ENCODE measurements at places on chromosomes 3 and 15.

DNA sequence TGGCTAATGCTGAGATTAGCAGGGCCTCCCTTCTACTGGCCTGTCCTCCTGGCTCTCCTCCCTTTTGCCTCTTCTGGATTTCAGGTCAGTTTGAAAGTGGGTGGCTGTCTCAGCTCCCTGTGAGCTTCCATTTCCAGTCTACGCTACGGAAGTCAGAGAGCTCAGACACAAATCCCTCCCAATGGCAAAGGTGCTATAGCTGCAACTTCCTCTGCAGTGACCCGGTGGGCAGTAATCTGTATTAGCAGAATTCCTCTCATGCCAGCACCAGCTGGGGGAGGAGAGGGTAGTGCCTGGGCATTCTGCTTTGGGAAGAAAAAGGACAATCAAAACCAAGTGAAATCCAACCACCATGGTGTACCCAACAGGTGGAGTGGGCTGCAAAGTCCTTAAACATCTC is 171.4 kb downstream of the STT3B start:
- no peak for DNase-seq

DNA sequence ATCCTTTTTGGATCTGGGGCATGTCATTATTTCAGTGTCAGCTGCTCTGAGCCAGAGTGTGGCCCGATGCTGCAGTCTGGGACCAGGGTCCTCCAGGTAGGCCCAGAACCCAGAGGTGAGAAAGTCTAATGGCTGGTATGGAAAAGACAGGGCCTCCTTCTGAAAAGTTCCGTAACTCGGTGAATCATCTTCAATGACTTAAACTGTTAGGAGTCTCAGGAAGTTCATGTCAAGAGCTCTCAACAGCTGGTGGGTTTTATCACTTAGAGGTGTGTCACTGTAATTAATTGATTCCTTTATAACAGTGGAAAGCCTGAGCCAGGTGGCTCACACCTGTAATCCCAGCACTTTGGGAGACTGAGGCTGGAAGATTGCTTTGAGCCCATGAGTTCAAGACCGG is 28.5 kb upstream of the PDE8A start:
- no peak for DNase-seq

DNA sequence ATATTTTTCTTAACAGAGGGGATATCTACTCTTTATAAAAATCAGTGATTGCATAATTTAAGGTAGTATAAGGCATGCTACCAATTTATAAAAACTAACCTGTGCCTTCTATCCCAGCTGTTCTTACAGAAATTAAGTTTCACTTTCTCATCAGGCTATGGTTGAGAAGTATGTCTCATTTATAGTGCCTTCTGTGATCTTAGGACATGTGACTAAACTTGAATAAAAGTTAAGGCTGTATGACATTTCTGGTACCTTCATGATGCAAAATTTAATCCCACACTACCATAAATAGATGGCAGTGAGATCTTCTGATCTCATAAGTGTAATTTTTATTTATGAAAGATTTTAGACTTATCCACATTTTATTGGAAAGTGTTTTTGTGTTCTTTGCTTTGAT is 12.6 kb downstream of the TIPARP start:
- no peak for DNase-seq

DNA sequence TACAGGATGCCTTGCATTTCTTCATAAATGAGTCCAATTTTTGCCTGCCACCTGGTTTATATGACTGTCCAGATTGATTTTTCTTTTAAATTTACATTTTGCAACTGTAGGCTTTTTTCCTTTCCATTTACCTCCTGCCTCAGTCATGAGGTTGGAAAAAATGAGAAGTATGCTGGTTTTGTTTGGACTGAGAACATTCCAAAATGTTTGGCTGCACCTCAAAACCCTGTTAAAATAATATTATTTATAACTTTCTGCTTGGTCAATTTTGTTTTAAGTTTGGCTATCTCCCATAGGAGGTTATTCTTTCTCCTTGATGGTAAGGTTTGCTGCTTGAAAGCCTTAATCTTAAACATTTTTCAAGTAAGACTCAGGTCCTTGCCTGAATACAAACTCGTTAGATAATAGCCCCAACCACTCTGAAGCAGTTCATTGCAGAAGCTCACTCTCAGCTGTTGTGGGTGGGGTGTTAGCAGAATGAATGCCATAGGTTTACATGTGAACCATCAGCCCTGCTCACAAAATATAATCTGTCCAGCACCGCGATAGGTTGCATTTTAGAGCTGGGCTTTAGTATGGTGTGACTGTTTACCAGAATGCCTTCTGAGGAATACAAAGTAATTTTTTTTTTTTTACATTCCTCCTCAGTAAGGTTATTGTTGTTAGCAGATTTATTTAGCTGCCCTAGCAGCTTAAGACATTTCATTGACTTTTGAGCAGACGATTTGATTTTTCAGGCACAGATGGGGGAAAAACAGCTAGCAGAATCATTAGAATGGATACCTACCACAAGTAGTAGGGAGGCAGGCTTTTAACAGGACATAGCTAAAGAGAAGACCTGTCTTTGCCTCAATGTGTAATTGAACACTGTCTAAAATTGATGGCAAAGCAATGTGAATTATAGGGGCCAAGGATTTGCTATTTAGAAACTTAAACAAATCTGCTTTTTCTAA is 630.8 kb upstream of the KCNMB2 start:
- no peak for DNase-seq

DNA sequence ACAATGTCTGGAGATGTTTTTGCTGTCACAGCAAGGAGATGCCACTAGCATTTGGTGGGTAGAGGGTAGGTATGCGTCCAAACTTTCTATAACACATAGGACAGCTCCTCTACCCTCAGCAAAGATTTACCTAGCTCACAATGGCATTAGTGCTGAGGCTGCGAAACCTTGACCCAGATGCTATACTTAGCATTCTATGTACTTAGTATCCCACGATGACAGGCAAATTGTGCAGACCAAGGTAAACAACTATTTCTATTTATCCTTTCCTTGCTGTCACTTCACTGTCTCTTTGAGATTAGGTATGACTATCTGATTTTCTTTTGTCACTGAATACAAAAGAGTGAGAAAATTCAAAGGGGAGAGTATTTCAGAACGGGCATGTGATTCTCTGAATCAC is 265.2 kb upstream of the ZNF385D start:
- no peak for DNase-seq

DNA sequence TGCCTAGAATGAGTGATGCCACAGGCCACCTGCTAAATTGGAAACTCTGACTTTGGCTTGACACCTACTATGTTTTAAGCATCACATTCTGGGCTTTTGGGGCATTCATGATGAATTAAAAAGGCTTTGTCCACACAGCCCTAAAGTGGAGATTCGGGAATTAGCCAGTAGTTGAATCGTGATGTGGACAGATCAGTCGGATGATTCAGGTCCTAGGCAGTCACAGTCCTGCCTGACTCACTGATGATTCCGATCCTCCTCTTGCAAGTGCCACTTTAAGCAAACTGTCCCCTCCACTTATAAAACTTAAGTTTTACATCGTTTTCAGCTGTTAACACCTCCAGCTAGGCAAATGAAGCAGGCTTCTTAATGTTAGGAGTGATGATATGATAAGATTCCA is 75.3 kb downstream of the SYNPR start:
- DNase-seq = no peak

GRCh38 chr3:106822204-106822603 is 555.0 kb upstream of the CCDC54 start:
- no peak for DNase-seq

- no peak for DNase-seq
Observed at GRCh38 chr15:66720206-66721010, 18.4 kb downstream of the SMAD6 start.

GRCh38 chr3:32614956-32615355 is 44.3 kb upstream of the DYNC1LI1 start:
- no peak for DNase-seq

- DNase-seq = no peak
Observed at GRCh38 chr3:170355738-170356595, 1.5 kb upstream of the SKIL start.

DNA sequence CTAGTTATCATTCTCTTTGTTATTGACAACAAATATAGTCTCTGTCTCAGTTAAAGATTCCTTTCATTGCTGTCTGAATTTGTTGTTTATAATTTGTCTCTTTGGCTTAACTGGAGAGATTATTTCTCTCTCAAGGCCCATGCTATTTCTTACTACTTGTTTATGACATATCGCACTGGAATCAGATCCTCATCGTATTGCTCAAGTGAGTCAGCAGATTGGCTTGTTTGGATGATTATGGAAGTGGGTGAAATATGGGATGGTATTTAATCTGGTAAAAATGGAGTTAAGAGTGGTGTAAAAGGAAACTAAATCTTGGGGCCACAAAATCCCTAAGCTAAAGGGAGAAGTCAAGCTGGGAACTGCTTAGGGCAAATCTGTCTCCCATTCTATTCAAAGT is 613.1 kb downstream of the SI start:
- no peak for DNase-seq

DNA sequence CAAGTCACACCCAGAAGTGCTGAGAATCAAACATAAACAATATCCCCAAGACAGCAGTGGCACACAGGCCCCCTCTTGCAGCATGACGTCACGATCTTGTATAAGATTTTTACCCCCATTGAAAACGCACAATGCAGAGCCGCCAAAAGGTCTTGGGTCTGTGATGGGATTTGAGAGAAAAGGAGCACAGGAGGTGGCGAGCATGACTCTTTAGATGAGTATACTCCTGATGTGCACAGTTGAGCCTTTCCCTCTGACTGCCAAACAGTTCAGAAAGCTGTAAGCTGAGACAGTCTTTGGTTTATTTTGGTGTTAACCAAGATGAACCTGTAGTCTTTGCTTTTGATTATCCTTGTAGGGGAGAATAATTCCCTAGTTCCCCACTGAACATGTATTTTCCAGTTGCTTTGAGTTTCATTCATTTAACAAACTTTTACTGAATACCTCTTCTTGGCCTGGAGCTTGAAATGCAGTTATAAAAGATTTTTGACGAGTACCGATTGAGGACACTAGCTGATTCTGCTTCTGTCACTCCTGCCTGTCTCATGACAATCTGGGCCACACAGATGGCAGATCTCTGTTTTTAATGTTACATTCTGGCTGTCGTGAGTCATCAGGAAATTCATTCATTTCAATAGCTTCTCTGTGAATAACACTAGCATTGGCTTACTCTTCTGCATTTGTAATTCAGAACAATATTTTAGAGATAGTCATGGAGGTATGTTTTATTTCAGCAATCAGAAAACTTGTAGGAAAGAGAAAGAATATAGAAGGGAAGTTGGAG is 28.9 kb downstream of the CFAP91 start:
- DNase-seq = no peak

DNA sequence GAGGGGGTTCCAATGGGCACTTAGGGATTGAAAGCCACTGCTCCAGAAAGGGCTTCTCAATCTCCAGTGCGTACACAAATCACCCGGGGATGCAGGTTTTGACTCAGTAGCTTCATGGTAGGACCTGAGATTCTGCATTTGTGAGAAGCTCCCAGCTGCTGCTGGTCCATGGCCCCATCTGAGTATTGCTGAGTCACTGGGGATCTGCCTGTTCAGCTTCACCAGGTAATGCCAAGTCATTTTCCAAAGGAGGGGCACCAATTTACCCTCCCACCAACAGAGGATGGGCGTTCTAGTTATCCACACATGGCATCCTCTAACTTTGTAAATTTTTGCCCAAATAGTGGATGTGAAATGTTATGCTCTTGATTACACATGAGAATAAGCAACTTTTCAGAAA is 12.9 kb upstream of the CEMIP start:
- DNase-seq = no peak

- no peak for DNase-seq
Observed at GRCh38 chr3:41751597-41751996, 210.3 kb downstream of the ULK4 start.

DNA sequence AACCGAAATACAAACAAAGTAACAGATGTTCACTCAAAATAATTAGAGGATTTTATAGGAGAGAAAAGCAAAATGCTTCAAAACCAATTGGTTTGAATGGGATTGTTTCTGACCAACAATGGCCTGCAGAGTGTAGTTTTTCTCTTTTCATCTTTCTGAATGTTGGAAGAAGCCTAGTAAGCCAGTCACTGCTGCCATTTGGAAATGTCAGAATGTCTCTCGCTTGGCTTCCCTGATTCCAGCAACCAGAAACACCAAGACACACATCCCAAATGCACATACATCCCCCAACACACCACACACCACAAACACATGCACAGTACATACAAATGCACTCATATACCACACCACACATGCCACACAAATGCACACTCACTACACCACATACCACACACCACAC is 403.4 kb downstream of the OCA2 start:
- no peak for DNase-seq

GRCh38 chr15:78617076-78617475 is 3.7 kb downstream of the CHRNA3 start:
- DNase-seq = no peak

- DNase-seq = no peak
Observed at GRCh38 chr3:75237477-75237876, 426.7 kb upstream of the FRG2C start.

GRCh38 chr15:67018026-67018425 is 47.4 kb upstream of the SMAD3 start:
- DNase-seq = no peak
